ENCODE measurements at places on chromosomes 13 and 19.
A peak's percentile ranks its signal among the peaks of the same experiment; 100 is the strongest.

DNA sequence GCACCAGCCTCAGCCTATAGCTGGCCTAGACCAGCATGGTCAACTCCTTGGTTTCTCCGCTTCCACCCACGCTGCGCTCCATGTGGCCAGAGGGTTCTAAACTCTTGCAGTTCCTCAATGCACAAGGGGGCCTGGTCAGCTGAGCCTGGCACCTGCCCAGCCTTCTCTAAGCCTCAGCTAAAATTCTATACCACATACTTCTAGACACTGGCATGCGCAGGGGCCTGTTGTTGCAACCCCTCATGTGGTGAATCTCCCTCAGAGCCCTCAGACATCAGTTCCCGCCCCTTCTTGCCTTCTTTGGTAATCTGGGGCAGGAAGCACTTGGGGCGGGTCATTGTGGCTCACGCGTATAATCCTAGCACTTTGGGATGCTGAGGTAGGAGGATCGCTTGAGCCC lies 19.7 kb upstream of the LDLR start:
- no peak for DNase-seq

DNA sequence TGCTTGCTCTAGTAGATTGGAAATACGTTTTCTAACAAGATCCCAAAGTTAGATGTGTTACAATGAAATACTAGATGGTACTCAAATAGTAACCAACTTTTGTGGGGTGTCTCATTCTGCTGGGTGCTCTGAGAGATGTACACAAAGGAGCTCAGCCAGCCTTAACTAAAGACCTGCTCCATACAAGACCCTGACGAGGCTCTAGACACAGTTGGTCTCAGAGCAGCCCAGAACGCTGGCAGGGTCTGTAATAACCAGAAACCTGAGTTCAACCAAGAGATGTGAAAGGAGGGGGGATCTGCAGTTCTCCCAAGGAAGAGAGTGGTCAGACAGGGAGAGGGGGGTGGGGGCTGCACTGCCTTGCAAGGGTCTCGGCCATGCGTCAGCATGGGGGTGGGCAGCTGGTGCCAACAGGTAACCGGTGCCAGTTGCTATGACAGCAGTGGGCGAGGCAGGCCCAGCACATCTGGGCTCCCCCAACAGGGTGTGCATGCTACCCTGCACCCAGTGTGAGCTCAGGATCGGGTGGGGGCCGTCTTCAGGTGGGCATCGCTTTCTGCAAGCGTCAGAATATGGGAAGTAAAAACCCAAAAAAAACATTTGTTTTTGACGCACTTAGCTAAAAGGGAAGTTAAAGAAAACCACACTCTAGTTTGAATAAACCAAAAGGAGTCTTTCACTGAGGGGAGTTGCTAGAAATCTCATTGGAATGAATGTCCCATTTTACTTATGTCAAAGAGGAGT lies 68.0 kb upstream of the GPR183 start:
- DNase-seq = no peak

DNA sequence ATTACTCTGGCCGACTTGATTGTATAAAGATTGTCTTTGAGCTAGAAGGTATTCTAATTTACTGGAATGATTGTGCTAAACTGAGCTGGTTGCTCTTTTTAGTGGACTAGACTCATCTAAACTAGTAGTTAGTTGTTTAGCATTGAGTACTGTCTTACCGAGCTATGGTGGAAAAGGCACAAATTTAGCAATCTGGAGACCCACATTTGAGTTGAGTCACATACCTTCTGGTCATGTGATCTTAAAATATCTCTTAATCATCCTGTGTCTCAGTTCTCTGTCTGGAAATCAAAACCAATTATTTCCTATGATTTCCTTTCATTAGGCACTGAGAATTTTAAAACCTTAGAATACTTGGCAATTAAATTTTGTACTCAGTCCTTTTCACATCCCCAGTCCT lies 349.5 kb downstream of the IRS2 start:
- no peak for DNase-seq

DNA sequence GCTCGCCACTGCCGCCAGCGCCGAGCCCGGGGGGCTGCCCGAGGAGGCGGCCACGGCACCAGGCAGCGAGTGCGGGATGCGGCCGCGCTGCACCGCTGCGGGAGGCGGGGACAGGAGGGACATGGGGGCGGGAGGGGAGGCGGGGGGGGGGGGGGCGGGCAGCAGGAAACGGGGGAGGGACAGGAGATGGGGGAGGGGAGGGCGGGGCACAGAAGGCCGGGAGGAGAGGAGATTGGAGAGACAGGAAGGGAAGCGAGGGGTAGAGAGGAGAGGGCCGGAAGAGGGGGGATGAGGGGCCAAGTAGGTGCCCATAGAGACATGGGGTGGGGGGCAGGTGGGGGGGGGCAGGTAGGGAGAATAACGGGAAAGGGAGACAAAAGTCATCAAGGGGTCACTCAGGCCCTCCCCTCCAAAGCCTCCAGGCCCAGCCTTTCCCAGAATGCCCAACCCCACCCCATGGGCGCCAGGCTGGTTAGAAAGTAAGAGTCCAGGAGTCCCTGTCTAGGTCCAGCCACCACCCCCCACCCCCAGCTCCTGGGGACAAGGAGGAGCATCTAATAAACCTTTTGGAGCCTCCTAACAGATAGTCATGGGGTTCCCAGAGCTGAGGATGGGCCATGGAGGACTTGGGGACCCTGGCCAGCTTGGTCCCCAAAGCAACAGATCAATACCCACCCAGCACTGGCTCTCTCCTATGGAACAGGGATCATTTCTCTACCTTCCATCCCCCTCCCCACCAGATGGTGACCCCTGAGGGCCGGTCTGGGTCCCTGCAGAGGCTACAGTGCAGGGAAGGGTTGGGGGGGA lies 9.5 kb downstream of the NR2F6 start:
- no peak for DNase-seq

DNA sequence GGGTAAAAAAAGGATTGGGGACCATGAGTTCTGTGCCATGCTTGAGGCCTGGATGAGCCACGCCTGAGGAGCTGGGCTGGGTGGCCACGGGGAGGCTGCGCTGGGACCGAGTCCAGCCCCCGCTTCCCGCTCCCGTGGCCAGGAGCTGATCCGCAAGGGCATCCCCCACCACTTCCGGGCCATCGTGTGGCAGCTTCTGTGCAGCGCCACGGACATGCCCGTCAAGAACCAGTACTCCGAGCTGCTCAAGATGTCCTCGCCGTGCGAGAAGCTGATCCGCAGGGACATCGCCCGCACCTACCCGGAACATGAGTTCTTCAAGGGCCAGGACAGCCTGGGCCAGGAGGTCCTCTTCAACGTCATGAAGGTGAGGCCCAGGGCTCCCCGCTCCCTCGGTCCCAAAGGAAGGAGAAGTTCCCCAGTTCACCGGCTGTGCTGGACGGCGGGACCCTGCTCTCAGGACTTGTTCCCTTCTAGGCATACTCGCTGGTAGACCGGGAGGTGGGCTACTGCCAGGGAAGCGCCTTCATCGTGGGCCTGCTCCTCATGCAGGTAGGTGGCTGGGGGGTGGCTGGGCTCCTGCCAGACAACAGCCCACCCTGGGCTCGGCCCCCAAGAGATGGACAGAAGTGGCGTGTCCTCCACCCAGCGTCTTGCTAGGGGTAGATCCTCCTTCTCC lies 18.9 kb downstream of the EVI5L start:
- no peak for DNase-seq

GRCh38 chr19:47511681-47512080 lies 3.2 kb downstream of the NAPA start:
- no peak for DNase-seq

DNA sequence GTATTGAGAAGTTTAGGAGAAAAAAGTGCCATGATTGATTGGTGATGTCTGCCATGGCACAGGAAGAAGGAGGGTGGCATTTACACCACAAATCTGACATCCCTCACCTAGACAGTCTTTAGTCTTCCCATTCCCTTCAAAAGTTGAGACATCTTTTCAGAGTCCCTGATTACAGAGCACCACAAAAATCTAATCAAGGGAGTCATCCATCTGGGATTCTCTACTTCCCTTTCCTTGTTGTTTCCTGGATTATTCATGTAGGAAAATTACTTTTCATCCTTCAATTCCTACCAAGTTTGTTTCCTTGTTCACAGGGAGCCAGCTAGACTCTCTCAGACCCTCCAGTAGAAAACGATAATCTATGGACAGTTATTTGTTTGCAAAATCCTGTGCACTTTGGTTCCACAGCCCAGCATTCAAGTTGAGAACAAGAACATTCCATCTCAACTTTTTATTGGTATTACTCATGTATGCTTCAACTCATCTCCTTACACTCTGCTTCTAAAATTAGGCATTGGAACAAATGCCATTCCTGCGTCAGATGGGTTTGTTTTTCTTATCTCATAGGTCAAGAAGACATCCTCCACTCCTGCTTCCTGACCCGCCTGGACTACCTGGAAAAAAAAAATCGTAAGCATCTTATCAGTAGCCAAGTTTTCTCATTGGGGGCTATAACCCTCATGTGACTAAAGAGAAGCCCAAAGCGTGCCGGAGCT lies 259.9 kb downstream of the FOXO1 start:
- DNase-seq = no peak

- peak; percentile 41 for DNase-seq
These were observed 1.3 kb upstream of the HNRNPL start for GRCh38 chr19:38850976-38851621.

DNA sequence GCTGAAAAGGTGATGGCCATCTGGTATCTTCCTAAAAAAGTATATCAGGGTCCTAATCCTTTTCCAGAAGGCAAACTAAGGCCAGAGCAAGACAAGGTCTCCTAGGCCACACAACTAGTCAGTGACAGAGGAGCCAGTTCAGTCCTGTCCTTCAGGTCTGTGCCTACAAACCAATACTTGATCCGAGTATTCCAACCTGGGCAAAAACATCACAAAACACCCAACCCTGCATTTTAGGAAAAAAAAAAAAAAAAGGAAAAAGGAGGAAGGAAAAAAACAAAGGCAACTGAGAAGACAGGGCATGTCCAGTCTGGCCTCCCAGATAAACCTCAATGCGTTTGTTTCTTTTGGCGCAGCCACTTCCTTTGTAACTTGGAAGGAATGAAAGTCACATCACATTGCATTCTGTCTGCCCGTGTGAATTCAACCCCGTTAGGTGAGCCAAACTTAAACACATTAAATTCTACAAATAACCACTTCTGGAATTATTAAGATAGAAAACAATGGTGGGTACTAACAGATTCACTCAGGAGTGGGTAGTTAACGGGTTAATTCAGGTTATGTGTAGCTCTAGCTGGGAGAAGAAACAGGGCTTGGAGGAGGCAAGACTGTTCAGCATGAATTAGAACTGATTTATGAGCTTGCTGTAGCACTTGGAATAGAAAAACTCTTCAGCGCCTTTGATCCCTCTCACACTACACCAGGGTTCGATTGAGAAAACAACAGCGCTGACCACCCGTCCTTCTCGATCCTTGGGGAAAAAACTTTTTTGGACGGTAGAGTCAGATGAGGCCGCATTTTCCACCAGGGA lies 43.0 kb upstream of the HNRNPA1L2 start:
- DNase-seq = no peak

- DNase-seq = no peak
These were observed 175.0 kb downstream of the RFC3 start for GRCh38 chr13:33992881-33993336.

DNA sequence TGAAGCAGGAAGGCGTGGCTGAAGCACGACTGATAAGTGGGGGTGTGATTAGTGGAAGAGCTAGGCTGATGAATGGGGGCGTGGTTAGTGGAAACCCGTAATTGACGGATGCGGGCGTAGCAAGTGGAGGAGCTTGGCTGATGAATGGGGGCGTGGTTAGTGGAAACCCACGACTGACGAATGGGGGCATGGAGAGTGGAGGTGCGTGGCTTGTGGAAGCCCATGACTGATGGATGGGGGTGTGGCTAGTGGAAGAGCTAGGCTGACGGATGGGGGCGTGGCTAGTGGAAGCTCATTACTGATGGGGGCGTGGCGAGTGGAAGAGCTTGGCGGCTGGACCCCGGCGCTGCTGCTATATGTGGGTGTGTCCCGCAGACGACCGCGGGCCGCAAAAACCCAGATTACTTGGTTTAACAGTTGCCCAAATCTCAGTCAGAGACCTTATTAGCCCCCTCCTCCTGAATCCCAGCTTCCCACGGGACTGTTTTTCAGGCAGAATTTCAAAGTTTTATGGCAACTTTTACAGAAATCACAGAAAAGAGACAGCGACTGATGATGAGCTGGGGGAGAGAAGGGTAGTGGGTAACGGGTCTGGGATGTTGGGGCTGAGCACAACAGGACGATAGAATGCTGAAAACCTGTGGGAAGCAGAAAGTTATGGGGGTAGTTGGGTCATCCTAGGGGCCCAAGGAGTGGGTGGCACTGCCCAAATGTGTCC lies 9.0 kb upstream of the MEIS3 start:
- DNase-seq = peak; percentile 73

DNA sequence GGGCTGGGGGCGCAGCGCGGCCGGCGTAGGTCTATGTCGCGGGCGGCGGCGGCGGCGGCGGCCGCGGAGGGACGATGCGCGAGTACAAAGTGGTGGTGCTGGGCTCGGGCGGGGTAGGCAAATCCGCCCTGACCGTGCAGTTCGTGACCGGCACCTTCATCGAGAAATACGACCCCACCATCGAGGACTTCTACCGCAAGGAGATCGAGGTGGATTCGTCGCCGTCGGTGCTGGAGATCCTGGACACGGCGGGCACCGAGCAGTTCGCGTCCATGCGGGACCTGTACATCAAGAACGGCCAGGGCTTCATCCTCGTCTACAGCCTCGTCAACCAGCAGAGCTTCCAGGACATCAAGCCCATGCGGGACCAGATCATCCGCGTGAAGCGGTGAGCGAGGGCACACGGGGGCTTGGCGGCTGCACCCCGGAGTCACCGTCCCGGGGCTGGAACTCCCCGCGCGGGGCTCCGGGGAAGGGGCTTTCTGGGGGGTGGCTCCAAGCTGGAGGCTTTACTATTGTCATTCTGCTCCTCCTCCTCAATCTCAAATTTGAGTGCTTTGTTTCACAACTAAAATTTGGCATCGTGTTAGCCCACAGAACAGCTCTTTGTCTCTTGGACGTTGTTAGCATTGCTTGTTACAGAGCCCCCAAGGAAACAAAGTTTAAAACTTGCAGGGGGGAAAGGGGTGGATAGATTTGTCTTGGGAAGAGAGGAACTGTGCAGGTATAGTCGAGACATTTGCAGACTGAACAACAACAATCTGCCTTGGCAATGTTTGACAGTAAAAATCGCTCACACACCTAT lies 630 bp downstream of the RAP2A start:
- DNase-seq = peak; percentile 34

Measured in stimulated activated CD4-positive, alpha-beta T cell treated with anti-CD3 and anti-CD28 coated beads, Interleukin-12 subunit alpha, Interleukin-12 subunit beta, amount 100 ng/mL, for 4 hours (primary cell).